Osteoblast (primary cell): ENCODE measurements at places on chromosomes 4 and X. TPM values are rescaled to one million over a fixed set of nuclear protein-coding genes. Genes with fewer than 3 reads are reported as not detected.

GRCh38 chr4:128379860-128380259 is 92.2 kb upstream of the PGRMC2 start:
- peak; percentile 23 for DNase-seq

SULT1B1 gene
- not detected in 2 replicates for total RNA-seq

DNA sequence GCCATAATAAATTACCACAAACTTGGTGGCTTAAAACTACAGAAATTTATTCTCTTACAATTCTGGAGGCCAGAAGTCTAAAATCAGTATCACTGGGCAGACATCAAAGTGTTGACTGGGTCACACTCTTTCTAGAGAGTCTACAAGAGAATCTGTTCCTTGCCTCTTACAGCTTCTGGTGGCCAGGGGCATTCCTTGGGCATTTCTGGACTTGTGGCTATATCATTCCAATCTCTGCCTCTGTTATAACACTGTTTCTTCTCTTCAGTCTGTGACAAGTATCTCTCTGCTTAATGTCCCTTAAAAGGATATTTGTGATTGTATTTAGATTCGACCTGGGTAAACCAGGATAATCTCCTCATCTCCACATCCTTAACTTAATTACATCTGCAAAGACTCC is 207.3 kb upstream of the DCAF8L1 start:
- no peak for DNase-seq

DNA sequence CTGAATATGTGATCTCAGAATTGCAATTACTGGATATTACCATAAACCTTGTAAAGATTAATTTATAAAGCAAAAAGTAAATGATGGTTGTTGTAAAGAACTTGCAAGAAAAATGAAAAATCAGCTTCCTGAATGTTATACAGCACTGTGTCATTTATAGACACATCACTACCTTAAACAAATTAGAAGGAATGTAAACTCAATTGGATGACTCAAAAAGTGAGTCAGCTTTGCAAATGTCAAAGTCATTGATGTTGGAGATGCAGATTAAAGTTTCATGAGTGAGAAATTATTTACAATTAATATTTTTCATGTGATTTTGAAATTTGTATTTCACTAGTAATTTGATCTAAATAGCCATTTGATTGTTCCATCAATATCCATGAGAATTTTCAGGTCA is 193.2 kb downstream of the RAPGEF2 start:
- DNase-seq: peak; percentile 68

- DNase-seq: peak; percentile 43
Measured at GRCh38 chrX:134821370-134821769, 163.1 kb upstream of the PLAC1 start.

- peak; percentile 34 for DNase-seq
Measured at GRCh38 chrX:73214426-73215094, at the start of gene NAP1L2. Gene NAP1L2 (minus strand): TSS chrX:73214851. CDS start chrX:73214492, 359 bp downstream.

- DNase-seq: no peak
Measured at GRCh38 chr4:122775987-122776836, 43.7 kb downstream of the BBS12 start.

DNA sequence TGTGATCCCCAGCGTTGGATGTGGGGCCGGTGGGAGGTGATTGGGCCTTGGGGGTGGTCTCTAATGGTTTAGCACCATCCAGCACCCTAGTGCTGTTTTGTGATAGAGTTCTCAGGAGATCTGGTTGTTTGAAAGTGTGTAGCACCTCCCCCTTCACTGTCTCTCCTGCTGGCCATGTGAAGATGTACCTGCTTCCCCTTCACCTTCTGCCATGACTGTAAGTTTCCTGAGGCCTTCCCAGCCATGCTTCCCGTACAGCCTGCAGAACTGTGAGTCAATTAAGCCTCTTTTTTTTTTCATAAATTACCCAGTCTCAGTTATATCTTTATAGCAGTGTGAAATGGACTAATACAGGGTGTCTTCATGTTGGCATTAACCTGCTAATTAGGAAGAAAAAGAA is 19.3 kb upstream of the TBC1D14 start:
- no peak for DNase-seq

- DNase-seq: peak; percentile 85
Measured at GRCh38 chrX:9465380-9466123, 694 bp downstream of the TBL1X start.
